ENCODE measurements at places on chromosomes 2 and 18.

GRCh38 chr2:188199716-188200128 is 92.0 kb upstream of the GULP1 start:
- no peak for DNase-seq

DNA sequence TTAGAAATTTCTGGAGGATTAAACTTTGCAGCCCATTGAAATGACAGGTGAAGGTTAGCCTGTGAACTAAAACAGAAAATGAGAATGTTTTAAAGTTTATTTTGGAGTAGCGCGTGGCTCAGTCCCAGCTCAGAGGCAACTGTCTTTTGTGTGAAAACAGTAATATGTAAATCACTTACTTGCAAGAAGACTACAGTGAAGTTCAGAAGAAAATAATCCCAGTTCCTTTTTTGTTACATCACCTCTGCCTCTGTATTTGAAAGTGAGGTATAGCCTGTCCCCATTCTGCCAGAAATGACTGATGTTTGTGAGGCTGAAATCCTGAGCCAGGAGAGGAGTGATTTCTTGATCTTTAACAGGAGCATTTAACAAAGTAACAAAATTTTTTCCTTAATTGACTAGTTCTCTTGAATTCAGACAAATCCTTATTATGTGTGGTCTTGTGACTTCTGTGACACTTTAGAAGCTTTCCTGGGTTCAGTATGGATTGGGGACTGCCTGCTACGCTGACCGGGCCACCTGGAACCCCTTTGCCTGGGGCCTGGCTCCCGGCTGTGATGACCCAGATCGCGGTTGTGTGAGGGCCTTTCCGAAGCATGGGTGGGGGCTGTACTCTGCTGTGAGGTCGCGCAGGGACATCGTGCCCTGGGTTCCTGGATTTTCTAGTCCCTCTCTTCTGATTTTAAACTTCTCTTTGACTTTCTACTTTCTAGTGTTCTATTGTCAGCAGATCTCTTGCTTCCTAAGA is 24.3 kb downstream of the TRAPPC12 start:
- no peak for DNase-seq

DNA sequence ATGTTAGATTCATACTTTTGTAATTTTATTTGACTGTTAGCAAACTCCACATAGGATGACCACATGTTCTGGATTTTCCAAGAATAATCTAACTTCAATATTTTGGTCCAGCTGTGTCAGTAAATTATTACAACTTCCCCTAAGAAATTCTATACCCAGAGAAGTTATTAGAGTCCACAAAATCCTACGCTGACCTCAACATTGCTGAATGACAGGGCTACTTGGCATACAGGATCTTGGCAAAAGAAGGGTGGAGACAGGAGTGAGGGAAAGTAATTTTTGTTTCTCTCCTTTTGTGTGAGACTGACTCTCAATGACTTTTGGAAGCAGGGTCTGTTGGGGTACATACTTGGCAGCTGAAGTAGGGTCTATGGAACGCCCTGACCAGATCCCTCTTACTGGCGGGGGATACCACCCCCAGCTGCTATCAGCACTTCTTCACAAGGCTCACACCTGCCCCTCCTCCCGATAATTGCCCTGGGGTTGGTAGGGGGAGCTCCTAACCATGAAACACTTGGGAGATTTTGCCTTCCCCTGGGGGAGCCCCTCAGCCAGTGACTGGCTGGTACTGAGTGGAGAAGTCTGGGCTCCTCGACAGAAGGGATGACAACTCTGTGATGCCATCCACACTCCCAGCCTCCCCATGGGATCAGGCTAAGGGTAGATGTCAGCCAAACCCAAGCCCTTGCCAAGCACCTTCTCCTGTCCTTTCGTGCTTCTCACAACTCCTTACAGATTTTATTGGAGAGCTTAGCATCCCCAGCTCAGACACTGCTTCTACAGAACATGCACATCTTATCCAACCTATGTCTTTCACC is 110.6 kb upstream of the FHL2 start:
- DNase-seq, result no peak

DNA sequence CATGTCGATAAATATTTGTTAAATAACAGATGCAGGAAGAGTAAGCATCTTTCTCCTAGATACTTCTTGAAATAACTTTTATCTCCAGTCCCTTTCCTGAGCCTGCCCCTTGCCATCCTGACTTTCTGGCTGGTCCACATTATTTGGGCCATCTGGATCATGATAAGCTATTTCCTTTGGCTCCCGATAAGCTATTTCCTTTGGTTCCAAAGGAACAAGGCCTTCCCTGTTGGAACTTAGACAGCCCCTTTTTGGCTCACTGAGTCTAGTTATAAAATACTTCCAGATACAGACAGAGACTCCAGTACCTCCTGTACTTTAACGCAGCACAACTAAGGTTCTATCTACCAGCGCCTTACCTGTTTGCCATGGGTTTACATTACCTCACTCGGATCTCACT is 205.3 kb upstream of the CCDC150 start:
- no peak for DNase-seq

- no peak for DNase-seq
Observed at GRCh38 chr2:128290356-128290755, 28.3 kb downstream of the HS6ST1 start.

GRCh38 chr2:174613531-174613930 is 15.9 kb upstream of the WIPF1 start:
- no peak for DNase-seq
